M059J (cell line): ENCODE measurements at places on chromosomes 12 and 14.

- no peak for DNase-seq
These were observed 597.9 kb downstream of the VRK1 start for GRCh38 chr14:97395068-97395467.

GRCh38 chr12:119665164-119665929 is 2.6 kb upstream of the PRKAB1 start:
- DNase-seq = no peak

DNA sequence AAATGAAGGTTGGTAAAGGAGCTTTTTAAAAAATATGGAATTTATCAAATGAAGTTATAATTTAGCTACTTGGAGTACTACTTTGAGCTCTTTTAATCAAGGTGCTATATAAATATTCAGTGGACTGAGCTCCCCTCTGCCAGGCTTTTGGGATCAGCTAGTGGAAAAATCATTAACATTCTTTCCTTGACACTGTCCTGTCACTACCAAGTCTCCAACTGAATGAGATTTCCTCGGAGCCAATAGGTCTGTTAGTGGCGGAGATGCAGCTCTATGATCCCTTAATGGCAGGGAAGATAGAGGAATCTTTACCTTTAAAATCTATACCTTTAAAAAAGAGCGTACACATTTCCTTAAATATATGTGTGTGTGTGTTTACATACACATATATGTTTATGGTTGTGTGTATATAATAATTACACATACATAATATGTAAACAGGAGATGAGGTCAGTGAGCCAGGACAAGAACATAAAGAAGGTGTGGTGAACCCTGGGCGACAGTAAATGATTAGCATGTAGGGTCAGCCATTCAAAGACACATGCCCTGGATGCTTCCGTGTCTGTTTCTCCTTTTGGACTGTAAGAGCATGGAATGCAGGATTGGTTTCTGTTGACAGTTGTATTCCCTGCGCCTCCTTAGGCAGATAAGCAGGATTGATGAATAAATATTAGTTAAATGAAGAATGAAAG is 47.7 kb upstream of the ATP2A2 start:
- no peak for DNase-seq

DNA sequence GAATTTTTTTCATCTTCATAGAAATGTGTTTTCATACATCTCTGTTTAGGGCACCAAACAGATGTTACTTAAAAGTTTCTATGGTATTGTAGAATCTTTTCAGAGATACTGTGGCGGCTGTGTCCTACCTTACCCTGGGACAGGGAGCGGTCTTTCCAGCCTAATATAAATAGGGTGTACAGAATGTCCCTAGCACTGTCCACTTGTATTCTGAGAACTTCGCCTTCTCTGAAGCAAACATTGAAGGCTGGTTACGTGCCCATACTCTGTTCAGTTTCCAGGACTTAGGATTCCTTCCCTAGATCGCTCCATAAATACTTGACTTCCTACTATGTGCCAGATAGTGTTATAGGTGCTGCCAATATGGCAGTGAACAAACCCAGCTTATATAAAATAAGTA is 24.3 kb upstream of the SLC38A2 start:
- DNase-seq = no peak

- no peak for DNase-seq
These were observed 18.8 kb upstream of the KRT78 start for GRCh38 chr12:52867642-52868041.

- DNase-seq = peak; percentile 40
These were observed at the start of gene RASAL1 for GRCh38 chr12:113135178-113136127. TSS of gene RASAL1 (minus strand) at chr12:113135761. CDS start at chr12:113135462, 299 bp downstream.

- no peak for DNase-seq
These were observed 108.1 kb downstream of the MGAT4C start for GRCh38 chr12:86148071-86148470.

DNA sequence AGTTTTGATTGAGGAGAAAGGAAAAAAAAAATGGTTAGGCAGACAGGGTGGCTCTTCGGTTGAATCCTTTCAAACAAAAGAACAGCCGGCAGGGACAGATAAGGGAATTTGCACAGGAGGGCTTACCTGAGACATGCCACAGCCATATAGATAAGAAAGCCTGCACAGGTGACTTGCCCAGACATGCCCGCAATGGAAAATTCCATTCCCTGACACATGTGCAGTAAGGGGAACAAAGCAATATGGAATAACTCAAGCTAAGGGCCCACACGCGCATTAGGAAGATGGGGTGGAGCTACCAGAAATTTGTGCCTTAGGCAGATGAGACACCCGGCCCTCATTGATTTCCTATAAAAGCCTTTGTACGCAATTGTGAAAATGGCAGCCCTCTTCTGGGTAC is 86.7 kb downstream of the TMEM260 start:
- DNase-seq = no peak

DNA sequence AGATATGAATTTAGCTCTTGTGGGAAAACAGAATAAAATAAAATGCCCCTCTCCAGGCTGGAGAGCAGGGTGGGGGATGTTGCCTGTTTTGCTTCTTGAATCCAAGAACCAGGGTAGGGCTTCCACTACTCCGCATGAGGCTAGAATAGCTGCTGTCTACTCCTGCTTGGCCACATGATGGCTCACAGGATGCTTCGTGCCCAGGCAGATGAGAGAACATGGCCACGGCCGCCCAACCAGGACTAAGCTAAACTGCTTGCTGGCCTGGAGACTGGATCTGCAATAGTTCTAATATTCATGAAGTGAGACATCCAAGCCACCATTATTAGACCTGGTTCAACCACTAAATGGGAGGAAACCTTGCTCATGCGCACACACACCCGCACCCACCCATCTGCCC is 122.2 kb upstream of the METAP2 start:
- no peak for DNase-seq

DNA sequence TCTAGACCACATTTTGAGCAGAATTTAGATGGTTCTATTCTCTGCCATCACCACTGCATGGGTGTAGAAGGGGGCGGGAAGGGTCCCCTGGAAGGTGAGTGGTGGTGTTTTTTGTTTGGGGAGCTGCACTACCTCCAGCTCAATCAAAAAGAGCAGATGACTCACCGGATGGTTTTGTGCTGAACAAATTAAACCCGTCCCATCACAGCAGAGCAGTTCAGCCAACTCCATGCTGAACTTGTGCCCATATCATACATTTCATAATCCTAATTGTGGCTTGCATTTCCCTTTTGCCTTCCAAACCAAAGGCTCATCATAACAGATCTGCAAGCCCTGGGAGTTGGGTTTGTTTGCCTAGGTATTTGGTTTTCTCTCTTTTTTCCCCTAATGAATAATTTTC is 53.0 kb upstream of the RPH3A start:
- no peak for DNase-seq

DNA sequence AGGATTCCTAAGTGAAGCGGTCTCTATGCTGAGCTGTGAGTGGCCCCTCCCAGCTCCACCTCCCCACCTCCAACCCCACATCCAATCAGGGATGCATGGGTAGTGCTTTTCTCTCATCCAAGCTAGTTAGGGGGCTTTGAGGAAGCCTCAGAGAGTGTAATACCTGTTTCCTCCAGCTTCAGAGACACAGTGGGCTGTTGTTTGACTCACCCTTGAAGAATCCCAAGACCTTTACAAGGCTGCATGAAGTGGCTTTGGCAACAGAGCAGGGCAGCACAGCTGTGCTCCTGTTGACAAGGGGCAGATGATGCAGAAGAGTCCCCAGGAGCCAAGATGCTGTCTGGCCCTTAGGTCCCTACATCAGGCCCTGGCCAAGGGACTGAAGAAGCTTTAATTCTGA is 27.1 kb upstream of the CLMN start:
- peak; percentile 32 for DNase-seq

- no peak for DNase-seq
These were observed 128.0 kb downstream of the CCDC91 start for GRCh38 chr12:28318273-28318672.

GRCh38 chr12:48334808-48335207 is 15.9 kb downstream of the ZNF641 start:
- DNase-seq = no peak
